ENCODE measurements at places on chromosomes 12 and 14.

GRCh38 chr14:22819151-22819988 is 4.1 kb upstream of the SLC7A7 start:
- no peak for DNase-seq

GRCh38 chr12:77062846-77063461 is 2.4 kb downstream of the E2F7 start:
- no peak for DNase-seq

- DNase-seq, result no peak
Observed at GRCh38 chr14:24418492-24418873, 11.0 kb downstream of the CBLN3 start.

DNA sequence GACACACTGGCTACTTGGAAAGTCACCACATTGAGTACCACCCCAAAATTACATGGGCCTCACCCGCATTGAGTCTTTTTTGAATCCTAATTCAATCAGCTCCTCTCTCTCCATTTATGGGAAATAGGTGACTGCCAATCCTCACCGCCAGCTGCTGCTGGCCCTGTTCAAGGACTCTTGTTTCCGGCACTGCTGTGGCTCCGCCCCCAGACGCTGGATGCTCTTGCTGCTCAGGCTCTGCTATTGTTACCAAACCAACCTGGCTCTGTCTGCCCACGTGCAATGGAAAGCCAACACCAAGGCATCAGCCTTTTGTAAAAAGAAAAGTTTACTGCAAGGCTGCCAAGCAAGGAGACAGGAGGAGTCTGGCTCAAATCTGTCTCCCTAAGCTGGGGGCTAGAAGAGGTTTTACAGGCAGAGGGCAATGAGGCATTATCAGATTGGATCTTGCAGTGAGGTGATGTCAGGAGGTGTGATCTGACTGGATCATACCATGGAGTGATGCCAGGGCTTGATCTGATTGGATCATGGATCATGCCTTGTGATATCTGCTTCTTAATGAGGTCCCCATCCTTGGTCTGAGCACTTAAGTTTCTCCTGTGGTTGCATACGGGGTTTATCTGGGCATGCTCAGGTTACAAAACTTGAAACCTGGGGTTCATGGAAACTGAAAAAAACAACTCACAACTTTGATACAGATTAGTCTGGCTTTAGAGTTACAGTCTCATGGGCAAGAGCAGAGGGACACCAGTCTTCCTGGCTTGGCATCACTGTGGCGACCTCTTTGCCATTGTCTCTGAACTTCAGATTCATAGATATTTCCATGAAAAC is 117.1 kb upstream of the SLC35F4 start:
- DNase-seq, result no peak

DNA sequence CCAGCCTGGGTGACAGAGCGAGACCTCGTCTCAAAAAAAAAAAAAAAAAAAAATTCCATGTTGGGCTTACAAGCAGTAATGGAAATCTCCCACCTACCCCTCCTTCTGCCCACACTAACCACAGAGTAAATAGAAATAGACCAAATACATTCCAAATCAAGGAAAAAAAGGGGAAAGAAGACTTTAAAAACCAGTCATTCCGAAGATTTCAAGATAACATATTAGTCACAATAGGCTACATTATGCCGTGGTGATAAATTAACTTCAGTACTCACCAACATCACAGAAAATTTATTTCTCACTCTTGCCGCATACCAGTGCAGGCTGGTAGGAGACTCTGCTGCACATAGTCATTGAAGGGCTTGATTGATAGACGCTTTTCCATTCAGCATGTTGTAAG is 15.5 kb upstream of the ETV6 start:
- DNase-seq, result no peak

DNA sequence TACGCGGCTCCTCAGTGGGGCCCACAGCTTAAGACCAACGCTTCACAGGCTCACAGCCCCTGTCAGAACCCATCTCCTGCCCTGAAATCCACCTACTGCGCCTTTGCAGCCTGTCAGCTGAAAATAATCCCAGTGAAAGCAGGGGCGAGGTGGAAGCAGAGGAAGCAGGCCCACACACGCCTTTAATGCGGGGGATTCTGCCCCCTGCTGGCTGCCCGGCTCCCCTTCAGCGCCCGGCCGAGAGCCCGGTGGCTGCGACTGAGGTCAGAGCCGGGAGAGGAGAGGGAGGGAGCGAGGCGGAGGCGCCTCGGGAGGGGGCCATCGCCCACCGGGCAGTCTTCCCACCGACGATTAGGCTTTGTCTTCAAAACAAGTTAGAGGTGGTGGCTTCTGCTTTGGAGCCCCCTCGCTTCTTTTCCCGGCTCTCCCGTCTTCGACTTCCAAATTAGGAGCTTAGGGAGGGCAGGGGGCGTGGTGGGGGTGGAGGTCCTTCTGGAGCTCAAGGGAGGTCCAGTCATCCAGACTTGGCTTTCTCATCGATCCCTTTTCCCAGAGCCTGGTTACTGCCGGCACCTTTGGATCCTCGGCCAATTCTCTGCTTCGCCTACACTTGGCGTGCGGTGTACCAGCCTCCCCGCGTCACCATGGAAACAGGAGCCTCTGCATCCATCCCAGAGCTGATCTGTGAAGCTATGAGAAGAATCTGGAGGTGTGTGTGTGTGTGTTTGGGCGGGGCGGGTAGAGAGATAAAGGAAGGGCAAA is 25.2 kb upstream of the RND1 start:
- peak; percentile 38 for DNase-seq

DNA sequence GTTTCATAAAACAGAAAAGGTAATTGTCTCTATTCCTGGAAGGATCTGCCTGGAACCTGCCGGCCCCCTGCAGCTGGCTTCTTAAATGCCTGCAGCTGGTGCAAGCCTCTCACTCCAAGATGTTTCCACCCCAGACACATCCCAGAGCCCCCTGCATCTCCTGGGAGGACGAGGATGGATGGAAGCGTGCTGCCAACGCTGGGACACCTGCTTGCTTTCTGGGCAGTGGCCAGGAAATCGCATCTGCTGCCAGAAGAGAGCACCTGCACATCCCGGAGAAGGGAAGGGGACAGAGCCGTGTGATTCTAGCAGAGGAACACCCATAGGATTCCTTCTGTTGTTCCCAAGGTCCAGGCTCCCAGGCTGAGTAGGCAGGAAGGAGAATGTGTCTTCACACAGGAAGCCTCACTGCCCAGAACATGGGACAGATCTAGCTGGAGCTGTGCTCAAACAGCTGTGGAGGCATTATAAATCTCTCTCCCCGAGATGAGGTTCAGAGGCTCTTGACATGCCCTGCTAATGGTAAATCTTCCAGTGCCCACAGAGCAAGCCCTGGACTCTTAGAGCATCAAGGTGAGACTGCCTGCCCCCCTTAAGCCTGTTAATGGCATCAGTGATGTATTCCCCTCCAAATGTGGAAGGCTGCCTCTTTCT is 138.8 kb upstream of the MAP1LC3B2 start:
- DNase-seq, result no peak

DNA sequence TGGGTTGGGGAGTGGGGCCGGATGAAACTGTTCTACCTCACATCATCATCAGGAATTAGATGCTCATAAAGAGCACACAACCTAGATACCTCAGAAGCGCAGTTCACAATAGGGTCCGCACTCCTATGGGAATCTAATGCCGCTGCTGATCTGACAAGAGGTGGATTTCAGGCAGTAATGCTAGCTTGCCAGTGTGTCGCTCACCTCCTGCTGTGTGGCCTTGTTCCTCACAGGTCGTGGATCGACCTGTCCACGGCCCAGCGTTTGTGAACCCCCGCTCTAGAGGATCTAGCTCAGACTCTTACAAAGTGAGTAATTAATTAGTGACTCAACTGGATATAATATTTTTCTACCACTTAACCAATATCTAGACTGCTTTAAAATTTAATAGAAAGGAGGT is 5.8 kb downstream of the PPP1R12A start:
- DNase-seq, result no peak

GRCh38 chr14:68295316-68295816 is 475.8 kb downstream of the RAD51B start:
- DNase-seq, result peak; percentile 69

DNA sequence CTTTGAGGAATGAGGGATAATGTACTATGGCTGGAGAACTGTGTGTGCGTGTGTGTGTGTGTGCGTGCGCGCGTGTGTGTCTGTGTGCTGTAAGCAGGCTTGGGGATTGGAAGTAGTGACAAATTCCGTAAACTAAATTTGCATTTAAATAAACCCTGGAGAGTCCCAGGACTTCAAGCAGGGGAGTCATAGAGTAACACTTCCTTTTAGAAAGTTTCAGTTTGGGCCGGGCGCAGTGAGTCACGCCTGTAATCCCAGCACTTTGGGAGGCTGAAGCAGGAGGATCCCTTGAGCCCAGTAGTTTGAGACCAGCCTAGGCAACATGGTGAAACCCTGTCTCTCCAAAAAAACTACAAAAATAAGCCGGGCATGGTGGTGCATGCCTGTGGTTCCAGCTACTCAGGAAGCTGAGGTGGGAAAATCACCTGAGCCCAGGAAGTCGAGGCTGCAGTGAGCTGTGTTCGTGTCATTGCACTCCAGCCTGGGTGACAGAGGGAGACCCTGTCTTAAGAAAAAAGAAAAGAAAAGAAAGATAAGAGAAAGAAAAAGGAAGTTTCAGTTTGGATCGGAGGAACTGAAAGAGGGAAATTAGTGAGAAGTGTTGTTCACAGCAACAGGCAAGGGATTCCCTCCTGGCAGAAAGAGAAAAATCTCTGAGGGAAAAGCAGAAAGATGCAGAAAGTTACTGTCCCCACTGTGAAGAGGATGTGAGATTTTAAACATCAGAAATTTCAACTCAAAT is 222.7 kb upstream of the SOX5 start:
- no peak for DNase-seq

DNA sequence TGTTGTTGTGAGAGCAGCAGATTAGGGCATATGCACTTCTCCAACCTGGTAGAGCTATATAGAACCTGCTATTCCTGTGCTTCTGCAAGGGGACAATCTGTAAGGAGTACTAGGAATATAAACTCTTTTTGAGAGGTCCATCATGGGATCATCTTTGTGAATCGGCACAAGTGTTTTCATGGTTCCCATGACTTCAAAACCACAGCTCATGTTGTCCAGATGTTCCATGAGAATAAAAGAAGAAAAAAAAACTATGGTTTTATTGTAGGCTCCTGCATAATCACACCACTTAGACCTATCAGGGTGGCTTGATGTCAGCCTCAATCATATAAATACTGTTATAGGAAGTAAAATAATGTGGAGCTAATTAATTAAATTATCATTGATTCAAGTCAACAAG is 311.4 kb upstream of the ATP2B1 start:
- no peak for DNase-seq

GRCh38 chr12:116104167-116104767 is 173.2 kb downstream of the MED13L start:
- no peak for DNase-seq

- DNase-seq, result no peak
Observed at GRCh38 chr12:59446116-59446515, 149.7 kb upstream of the SLC16A7 start.

GRCh38 chr12:3071107-3071506 is 6.1 kb upstream of the TSPAN9 start:
- DNase-seq, result no peak

DNA sequence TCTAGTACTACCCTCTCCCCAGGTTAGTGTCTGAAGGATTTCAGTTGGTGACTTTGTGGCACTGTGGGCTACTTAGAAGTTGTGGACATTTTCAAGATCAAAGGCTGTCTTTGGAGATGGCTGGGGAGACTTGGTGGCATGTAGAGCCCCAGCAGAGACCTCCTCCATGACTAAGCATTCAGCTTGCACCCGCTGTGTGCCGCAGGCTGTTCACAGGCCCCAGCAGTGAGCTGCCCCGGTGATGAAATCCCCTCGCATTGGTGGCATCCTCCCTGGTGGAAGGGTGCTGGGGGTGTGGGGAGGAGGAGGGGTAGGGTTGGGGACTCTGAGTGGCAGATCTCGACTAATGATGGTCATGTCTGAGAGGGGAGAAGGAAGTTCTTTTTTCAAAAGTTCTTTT is 173.9 kb downstream of the TSPAN9 start:
- DNase-seq, result no peak

DNA sequence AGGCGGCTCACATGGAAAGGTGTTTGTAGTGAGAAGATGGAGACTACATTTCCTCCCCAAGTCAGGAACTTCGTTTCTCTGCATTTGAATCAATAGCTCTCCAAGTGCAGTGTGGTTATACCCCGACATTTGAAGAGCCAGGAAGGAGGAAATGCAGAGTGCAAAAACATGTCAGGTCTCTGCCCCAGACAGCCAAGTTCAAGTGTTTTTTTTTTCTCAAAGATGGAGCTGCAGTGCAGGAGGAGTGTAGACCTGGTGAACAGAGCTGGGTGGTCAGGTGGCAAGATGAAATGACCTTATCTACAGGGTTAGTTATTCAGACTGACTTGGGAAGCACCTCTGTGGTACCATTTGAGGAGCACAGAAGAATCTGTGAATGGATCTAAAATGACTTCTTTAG is 21.3 kb downstream of the MLXIP start:
- DNase-seq, result no peak

- DNase-seq, result no peak
Observed at GRCh38 chr14:30725763-30726162, 103.6 kb downstream of the SCFD1 start.

GRCh38 chr12:100058482-100059029 is 73.8 kb upstream of the ANKS1B start:
- no peak for DNase-seq

DNA sequence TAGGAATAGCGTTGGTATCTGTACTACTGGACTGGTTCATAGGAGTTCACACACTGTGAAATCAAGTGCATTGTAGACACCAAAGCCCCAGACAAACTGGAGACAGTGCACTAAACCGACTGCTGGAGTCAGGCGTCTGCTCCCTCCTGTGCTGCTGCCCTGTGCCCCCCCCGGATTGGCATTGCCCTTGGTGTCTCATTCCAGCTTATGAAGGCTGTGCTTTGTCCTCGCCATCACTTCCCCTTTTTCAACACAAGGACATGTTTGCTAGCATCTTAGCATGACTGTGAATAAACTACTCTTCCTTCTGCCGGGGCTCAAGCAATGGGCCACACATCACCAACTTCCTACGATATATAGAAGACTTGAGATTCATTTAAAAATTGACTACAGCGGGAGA is 84.0 kb downstream of the TMCC3 start:
- DNase-seq, result no peak

DNA sequence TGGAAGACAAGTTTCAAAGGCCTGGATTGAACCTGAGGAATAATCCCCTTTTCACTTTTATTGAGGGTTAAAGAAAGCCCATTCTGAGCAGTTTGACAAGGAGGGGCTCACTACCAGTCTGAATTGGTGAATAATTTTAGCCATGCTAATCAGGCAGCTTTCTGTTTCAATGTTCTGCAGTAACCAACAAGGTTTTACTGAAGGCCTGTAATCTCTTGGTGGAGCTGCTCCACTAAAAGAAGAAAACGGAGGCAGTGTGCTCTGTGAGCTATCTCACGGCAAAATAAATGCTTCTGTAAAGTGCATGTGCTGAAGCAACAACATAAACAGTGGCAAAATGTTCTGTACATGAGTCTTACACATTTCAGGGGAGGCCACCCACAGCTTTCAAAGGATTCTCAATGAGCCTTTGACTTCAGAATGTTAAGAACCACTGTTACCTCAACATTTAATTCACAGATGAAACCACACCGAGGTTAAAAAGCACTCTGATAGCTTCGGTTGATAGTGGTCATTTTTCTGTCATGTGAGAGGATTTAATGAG is 111.2 kb downstream of the LRIG3 start:
- no peak for DNase-seq
